ENCODE measurements at places on chromosomes 1 and 21.

DNA sequence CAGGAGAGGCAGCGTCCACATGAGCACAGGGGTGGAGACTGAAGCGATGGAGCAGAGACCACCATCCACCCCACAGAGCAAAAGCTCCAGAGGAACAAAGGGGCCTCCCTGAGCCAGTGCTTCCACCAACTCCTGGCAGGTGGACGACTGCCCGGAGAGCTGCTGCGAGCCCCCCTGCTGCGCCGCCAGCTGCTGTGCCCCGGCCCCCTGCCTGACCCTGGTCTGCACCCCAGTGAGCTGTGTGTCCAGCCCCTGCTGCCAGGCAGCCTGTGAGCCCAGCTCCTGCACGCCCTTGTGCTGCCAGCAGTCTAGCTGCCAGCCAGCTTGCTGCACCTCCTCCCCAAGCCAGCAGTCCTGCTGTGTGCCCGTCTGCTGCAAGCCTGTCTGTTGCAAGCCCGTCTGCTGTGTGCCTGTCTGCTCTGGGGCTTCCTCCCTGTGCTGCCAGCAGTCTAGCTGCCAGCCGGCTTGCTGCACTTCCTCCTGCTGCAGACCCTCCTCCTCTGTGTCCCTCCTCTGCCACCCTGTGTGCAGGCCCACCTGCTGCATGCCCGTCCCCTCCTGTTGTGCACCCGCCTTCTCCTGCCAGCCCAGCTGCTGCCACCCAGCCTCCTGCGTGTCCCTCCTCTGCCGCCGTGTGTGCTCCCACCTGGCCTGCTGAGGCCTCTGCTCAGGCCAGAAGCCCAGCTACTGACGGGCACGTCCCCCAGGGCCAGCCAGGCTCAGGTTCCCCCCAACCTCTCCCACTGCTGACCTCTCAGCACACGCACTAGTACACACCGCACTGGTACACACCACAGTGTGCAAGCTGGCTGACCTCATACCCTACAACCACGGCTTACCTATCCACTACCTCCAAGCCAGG, 5.4 kb downstream of the KRTAP10-12 start:
- peaks cover 13% of the 10 kb centered on the region for H3K27me3 ChIP-seq
- H3K4me1 ChIP-seq = peaks cover 14% of the 10 kb centered on the region
- H3K27ac ChIP-seq = no peak overlapping the region
- no peaks in the 10 kb centered on the region for H3K36me3 ChIP-seq
- no peak overlapping the region for H3K4me3 ChIP-seq
- DNase-seq = no peak

DNA sequence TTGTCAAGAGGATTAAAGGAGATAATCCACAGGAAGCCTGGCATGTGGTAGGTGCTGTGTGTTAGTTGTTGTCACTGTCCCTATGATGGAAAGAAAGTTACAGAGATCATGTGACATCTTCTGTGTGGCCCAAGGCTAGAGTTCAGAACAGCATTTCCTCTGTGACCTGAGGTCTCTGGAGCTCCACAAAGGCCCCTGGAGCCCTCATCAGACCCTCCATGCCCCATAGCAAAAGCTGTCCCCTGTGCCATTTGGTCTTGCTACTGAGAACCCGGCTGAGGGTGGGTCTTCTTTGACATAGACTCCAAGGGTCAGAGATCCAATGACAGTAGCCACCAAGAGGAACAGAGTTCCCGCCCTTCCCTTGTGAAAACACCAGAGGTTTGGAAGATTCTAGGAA, 8.1 kb downstream of the CELA2B start:
- no peak for DNase-seq
- H3K4me1 ChIP-seq = no peaks in the 10 kb centered on the region
- no peak overlapping the region for H3K4me3 ChIP-seq
- H3K27me3 ChIP-seq = no peaks in the 10 kb centered on the region

- no peak overlapping the region for H3K4me3 ChIP-seq
- peak overlapping the region; percentile 5 for H3K27ac ChIP-seq
- DNase-seq = no peak
- H3K36me3 ChIP-seq = no peaks in the 10 kb centered on the region
- peaks cover 20% of the 10 kb centered on the region for H3K4me1 ChIP-seq
Observed at GRCh38 chr1:41751804-41752513, 166.8 kb downstream of the HIVEP3 start.

DNA sequence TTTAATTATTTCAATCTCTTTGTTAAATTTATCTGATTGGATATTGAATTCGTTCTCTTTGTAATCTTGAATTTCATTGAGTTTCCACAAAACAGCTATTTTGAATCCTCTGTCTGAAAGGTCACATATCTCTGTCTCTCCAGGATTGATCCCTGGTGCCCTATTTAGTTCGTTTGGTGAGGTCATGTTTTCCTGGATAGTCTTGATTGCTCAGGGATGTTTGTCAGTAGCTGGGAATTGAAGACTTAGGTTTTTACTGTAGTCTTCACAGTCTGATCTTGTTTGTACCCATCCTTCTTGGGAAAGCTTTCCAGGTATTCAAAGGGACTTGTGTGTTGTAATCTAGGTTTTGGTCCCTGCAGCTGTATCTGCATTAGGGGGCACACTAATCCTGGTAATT, 6.8 kb upstream of the MTARC2 start:
- no peaks in the 10 kb centered on the region for H3K4me1 ChIP-seq

DNA sequence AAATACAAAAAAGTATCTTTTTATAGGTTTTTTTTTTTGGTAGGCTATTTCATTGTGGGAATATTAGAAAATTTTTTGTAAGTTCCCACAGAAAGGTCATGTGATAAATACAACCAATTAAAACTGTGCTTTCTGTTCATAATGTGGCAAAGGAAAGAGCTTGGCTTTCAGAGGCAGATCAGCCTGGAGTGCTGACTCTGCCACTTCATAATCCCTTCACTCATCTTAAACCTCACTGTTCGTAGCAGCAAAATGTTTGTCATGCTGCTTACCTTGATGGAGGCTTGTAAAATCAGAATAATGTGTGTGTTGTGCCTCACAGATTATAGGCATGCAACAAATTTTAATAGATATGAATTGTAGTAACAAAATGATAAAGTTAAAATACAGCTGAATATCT, 176.8 kb downstream of the ZP4 start:
- H3K27ac ChIP-seq = no peak overlapping the region
- no peak overlapping the region for H3K4me3 ChIP-seq
- no peaks in the 10 kb centered on the region for H3K27me3 ChIP-seq
- no peaks in the 10 kb centered on the region for H3K36me3 ChIP-seq

DNA sequence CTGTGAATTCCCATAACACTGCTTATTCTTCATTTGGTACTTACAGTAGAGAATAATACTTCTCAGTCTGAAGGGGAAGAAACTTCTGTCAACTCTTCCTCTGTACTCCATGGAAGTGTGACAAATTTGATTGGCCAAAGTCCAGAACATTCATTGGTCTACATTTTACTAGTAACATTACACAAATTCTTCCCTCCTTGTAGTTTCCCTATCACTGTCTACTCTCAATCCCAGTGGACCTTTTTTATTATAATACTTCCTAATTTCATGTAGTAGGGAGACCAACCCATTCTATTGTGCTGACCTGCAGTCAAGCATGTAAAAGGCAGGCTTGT, 74.7 kb downstream of the ALG6 start:
- no peaks in the 10 kb centered on the region for H3K4me1 ChIP-seq
- no peaks in the 10 kb centered on the region for H3K36me3 ChIP-seq
- no peak overlapping the region for H3K4me3 ChIP-seq
- no peak for DNase-seq

- peaks cover 2% of the 10 kb centered on the region for H3K36me3 ChIP-seq
- no peak overlapping the region for H3K4me3 ChIP-seq
- peaks cover 40% of the 10 kb centered on the region for H3K4me1 ChIP-seq
- no peaks in the 10 kb centered on the region for H3K27me3 ChIP-seq
- H3K27ac ChIP-seq = peak overlapping the region; percentile 69
Observed at GRCh38 chr1:52424813-52425212, 20.4 kb downstream of the PRPF38A start.

- peaks cover 16% of the 10 kb centered on the region for H3K4me1 ChIP-seq
- H3K27me3 ChIP-seq = no peaks in the 10 kb centered on the region
- H3K4me3 ChIP-seq = no peak overlapping the region
- no peak for DNase-seq
- H3K36me3 ChIP-seq = peaks cover 10% of the 10 kb centered on the region
- H3K27ac ChIP-seq = peak overlapping the region; percentile 1
Observed at GRCh38 chr1:101005183-101005582, 20.4 kb downstream of the DPH5 start.

GRCh38 chr21:45997495-45998275, 16.1 kb downstream of the COL6A1 start:
- no peak overlapping the region for H3K4me3 ChIP-seq
- no peaks in the 10 kb centered on the region for H3K27me3 ChIP-seq
- no peaks in the 10 kb centered on the region for H3K36me3 ChIP-seq
- H3K4me1 ChIP-seq = no peaks in the 10 kb centered on the region
- DNase-seq = no peak

- no peak overlapping the region for H3K4me3 ChIP-seq
- H3K36me3 ChIP-seq = no peaks in the 10 kb centered on the region
- H3K27ac ChIP-seq = no peak overlapping the region
- no peaks in the 10 kb centered on the region for H3K27me3 ChIP-seq
- no peak for DNase-seq
Observed at GRCh38 chr1:77143529-77144121, 75.6 kb downstream of the PIGK start.

GRCh38 chr1:241635556-241636152, 4.5 kb downstream of the CHML start:
- no peaks in the 10 kb centered on the region for H3K36me3 ChIP-seq
- H3K27ac ChIP-seq = no peak overlapping the region
- H3K27me3 ChIP-seq = no peaks in the 10 kb centered on the region
- peaks cover 21% of the 10 kb centered on the region for H3K4me1 ChIP-seq

- no peak overlapping the region for H3K27ac ChIP-seq
- H3K27me3 ChIP-seq = no peaks in the 10 kb centered on the region
- H3K4me3 ChIP-seq = no peak overlapping the region
- DNase-seq = no peak
Observed at GRCh38 chr1:63203641-63204040, 118.7 kb upstream of the FOXD3 start.

- H3K27me3 ChIP-seq = peaks cover 16% of the 10 kb centered on the region
- H3K27ac ChIP-seq = no peak overlapping the region
- DNase-seq = no peak
- H3K4me3 ChIP-seq = no peak overlapping the region
Observed at GRCh38 chr1:15236321-15236721, 10.7 kb upstream of the FHAD1 start.

DNA sequence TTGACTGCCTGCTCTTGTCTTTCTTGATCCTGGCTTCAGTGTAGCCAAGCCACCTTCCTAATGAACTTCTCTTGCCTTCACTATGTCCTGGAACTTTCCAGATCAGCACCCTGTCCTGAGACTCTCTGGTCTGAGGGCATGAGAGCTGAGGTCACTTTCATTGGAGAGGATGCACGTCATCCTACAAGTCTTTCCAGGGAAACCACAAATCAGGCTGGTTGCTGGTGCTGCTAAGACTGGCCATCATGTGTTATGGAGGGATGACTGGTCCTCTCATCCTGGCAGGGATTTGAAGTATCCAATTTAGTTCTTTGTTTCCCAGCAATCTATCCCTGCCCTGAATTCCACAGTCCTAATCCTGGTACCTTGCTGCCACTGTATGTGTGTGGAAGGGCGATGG, 228.6 kb downstream of the GPATCH2 start:
- no peaks in the 10 kb centered on the region for H3K36me3 ChIP-seq
- H3K27me3 ChIP-seq = no peaks in the 10 kb centered on the region
- no peak for DNase-seq
- H3K27ac ChIP-seq = no peak overlapping the region

DNA sequence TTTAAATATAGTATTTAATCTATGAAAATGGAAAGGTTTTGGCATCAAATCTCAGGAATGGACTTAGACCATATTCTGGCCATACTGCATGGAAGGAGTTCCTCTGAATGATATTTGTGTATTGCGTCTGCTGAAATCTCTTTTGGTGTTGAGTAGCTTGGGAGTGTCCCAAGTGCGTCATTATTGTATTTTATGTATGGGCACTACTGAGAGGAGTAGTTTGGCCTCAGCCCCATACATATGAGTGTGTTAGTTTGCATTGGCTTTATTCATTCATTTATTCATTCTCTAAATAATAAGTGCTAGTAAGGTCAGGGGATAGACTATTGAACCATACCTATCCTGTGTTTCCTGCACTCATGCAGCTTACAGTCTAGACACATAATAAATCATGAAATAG, 46.6 kb downstream of the CENPF start:
- no peak overlapping the region for H3K27ac ChIP-seq
- no peaks in the 10 kb centered on the region for H3K36me3 ChIP-seq
- H3K27me3 ChIP-seq = no peaks in the 10 kb centered on the region
- H3K4me1 ChIP-seq = no peaks in the 10 kb centered on the region
- H3K4me3 ChIP-seq = no peak overlapping the region

DNA sequence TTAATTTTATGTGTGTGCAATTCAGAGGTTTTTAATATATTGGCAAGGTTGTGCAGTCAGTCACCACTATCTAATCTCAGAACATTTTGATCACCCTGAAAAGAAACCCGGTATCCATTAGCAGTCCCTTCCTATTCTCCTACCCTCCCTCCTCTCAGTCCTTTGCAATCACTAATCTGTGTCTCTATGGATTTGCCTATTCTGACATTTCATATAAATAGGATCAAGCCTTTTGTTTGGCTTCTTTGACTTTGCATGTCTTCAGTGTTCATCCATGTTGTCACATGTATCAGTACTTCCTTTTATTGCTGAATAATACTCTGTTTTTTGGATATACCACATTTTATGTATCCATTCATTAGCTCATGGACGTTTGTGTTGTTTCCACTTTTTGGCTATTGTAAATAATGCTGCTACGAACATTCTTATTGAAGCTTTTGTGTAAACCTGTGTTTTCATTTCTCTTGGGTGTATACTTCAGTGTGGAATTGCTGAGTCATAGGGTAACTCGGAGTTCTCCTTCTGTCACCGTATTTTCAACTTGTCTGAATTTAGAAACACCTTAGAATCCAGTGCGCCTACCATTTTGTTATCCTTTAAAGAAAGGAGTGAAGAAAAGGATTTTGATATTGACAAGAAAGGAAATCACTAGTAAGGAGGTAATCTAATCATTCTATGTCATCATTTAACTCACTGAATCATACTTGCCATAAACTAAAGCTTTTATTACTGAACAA, 3.4 kb downstream of the CEP85 start:
- no peak overlapping the region for H3K4me3 ChIP-seq
- no peak overlapping the region for H3K27ac ChIP-seq
- no peak for DNase-seq
- peaks cover 2% of the 10 kb centered on the region for H3K36me3 ChIP-seq
- peaks cover 16% of the 10 kb centered on the region for H3K4me1 ChIP-seq

DNA sequence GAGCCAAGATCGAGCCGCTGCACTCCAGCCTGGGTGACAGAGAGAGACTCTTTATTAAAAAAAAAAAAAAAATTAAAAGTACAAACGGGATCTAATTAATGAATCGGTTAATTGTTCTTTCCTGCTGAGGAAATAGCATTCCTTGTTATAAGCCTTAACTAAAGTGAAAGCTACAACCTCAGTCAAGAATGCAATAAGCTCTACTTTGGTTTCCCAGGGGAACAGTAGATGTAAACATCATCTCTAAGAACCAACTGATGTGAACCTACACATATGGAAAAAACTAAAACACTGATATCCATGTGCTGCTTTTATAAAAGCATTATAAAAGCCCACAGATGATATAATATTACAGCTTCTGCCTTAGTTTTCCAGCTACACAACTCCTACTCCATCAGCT, 41.9 kb downstream of the LPGAT1 start:
- no peaks in the 10 kb centered on the region for H3K36me3 ChIP-seq
- DNase-seq = no peak
- H3K27me3 ChIP-seq = no peaks in the 10 kb centered on the region
- H3K27ac ChIP-seq = no peak overlapping the region
- H3K4me3 ChIP-seq = no peak overlapping the region

Data from T-cell (primary cell).